ENCODE measurements at places on chromosomes 7 and 10.
A peak's percentile ranks its signal among the peaks of the same experiment; 100 is the strongest.

DNA sequence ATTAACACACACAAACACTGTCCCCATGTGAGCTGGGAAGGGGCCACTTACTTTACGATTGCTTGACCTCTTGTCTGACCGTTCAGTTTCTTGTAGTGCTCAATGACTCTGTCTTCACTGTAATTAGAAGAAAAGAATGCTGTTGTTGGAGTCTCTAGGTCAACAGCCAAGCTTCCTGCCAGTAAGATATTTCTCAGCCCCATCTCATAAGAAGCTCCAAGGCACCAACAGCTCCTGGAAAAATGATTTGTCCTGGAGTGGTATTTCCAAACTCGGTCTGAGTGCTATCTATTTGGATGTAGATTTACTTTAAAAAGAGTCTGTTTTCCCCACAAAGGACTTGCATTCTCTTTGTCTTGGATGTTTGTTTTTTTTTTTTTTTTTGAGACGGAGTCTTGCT lies 153.7 kb downstream of the PRPF18 start:
- no peak for DNase-seq

- DNase-seq = peak; percentile 18
Measured at GRCh38 chr10:36888925-36889573, 236.3 kb upstream of the ANKRD30A start.

DNA sequence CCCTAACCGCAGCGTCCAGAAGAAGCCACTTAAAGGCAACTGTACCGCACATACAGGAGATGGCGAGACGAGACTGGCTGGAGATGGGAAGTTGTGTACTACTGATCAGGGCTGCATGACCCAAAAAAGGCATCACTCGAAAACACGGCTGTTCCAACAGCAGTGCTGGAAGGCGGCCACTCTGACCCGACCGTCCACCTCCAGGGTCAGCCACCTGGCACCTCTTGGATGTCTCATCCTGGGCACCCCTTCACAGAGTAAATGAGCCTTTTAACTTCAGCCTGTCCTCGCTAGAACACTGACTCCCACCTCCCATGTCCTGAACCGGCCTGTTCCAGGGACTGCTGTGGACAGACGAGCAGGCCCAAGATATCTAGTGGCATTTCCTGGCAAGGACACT lies 180.7 kb downstream of the DIP2C start:
- DNase-seq = no peak

DNA sequence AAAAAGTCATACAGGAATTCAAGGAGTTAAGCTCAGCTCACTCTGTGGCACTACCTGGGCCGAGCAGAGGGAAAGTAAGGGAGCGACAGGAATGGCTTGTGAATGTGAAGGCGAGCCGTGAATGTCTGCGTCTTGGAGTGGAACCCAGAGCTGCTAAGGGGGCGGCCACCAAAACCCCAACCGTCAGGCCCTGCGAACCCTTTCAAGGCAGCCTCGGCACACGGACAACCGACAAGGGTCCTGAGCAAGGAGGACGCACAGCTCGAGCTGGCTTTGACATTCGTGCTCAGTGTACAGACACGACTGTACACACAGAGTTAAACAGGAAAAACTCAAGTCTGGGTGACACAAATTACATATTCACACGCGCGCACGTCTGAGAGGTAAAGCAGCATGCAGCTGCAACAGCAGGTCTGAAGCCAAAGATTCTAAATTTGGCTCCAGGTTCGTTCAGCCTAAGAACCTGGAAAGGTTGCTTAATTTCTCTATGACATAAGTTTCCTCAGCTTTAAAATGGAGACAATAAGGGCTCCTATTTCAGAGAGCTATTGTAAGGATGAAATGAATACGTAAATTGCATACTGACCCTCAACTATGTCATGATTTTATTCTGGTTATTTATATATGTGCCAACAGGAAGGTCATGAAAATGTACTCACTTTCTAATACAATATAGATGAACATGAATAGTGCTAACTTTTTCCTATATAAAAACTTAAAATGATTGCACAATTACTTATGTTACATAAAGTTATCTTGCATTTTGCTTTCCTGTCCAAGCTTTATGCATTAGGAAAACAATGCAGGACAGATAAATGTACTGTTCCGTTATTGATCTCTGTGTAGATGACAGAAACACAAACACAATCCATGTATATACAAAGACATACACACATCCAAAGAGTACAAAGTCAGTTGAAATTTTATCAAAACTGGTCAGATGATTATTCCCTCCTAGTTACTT lies 192.9 kb downstream of the ZMYND11 start:
- no peak for DNase-seq

DNA sequence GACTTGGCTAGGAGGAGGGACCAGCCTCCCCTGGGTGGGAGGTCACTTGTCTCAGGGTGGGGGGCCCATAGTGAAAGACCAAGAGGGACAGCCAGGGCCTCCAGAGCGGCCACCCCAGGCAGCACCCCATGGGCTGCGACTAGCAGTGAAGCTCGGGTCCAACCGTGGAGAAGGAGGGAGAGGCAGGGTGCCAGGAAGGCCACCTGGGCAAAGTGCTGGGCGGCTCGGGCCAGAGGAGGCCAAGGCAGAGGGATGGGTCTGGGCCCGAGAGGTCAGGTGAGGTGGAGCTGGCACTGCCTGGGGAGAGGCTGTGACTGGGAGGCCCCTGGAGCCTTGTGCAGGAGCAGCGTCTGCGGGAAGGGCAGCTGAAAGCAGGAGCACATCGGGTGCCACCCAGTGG lies 41.8 kb downstream of the CLRN3 start:
- DNase-seq = no peak

DNA sequence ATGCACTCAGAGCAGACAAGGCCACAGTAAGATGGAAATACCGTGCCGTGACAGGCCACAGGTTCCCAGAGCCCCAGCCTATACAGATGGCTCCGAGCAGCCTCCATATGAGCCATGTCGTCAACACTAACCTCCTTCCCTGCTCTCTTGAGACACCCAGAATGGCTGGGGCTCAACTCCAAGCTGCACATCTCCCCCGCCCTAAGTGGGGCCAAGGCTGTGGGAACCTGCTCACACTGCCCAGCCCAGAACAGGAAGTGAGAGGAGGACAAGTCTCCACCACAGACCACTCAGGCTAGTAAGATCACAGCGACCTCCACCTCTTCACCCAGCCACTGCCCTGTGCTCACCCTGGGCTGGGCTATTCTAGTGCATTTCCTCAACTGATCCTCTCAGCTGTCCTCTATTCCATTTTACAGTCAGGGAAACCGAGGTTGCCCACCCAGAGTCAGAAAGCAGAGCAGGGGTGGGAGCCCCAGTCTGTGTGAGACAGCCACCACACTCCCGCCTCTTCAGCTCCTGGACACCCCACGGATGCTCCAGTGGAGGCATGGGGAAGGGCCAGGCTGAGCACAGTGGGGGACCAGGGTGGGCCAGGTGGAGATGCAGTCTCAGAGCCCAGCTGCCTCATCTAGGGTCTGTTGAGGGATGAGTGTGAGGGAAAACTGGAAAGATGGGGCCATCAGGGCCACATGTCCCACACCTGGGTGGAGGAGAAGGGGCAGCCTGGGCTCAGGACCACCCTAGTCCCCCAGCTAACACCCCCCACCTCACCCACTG lies 11.6 kb downstream of the GRID1 start:
- DNase-seq = no peak

GRCh38 chr10:62817766-62818425 lies 1.7 kb upstream of the EGR2 start:
- DNase-seq = peak; percentile 56

DNA sequence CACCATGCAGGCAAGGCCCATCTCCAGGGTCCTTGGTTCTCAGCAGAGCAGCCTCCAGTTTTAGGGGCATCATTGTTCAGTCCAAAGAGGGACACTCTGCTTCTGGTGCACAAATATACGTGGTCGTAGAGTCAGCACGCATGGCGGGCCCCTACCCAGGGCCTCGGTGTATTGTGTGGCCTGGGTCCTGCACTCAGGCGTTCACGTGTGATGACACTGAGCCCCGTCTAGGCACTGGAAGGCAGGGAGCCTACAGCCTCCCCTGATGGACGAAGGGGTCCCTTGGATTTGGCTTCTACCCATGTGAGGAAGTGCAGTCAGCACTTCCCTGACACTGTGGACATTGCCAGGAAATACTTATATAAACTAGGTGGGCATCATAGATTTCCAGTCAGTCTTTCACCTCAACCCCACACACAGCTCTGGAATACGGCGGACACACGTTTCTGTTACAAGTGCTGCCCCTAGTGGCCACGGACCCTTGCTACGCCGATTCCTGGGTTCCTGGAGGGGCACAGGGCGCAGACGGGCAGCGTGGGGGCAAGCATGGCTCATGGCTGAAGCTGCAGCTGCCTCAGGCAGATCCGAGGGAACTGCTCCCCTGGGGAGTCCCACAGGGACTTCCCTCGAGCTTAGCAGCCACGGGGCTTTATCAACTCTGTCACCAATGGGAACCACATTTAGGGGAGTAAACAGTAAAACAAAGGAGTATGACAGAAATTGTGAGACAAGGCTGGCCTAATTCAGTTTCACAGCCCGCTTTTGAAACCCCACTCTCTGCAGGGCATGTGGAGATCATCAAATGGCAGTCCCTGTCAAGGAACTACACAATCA lies 25.4 kb downstream of the AIFM2 start:
- DNase-seq = peak; percentile 12

DNA sequence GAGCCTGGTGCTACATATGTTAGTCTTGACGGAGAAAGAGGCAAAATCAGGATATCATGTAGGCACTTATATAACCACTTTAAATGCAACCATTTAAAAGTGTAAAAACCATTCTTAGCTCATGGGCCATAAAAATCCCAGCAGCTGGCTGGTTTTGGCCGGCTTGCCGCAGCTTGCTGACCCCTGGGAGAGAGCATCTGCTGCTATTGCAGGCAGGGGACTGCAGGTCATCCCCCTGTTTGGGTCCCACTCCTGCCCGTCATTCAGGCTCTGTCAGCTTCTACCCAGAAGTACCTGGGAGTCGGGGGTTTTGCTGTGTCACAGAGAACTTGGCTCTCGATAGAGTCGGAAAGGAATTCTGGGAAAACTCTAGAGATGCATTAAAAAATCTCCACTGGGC lies 187.4 kb downstream of the CUX1 start:
- no peak for DNase-seq

DNA sequence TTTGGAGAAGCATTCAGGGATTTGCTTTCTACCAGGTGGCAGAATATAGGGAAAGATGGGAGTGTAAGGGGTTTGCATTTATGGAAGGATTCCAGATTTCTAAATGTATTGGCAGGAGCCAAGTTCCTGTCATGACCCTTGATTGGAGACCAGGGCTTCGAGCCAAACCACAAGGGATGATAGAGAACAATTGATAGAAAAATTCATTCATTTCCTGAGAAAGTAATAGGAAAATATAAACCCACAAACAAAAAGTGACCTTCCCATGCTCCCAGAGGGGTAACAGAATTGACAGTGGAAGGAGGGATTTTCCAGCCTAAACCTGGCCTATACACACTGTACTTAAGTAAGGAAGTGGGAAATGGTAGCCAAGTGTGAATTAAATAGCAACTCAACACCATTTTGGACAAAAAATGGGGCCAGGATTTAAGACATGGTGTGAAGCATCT lies 22.4 kb upstream of the IFIT2 start:
- peak; percentile 61 for DNase-seq

DNA sequence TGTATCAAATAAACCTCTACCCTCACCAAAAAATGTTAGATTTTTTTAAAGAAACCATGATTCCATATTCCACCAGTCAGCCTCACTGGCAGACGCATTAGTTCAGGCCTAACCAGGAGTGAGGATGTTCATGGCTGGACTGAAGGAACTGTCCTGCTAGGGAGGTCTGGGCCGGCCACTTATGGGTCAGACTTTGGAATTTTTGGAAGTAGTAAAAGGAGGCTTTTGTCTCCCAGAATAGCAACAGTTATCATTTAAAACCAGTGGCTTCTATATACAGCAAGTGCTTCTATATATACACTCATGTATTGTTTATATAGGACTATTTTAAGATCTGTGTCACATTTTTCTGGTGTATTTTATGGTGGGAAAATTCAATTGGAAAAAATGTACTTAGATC lies 120.5 kb downstream of the CNNM2 start:
- DNase-seq = no peak

- DNase-seq = no peak
Measured at GRCh38 chr7:142894112-142894984, 8.8 kb upstream of the TRPV6 start.

- peak; percentile 30 for DNase-seq
Measured at GRCh38 chr7:102061981-102062390, 224.7 kb upstream of the SH2B2 start.

DNA sequence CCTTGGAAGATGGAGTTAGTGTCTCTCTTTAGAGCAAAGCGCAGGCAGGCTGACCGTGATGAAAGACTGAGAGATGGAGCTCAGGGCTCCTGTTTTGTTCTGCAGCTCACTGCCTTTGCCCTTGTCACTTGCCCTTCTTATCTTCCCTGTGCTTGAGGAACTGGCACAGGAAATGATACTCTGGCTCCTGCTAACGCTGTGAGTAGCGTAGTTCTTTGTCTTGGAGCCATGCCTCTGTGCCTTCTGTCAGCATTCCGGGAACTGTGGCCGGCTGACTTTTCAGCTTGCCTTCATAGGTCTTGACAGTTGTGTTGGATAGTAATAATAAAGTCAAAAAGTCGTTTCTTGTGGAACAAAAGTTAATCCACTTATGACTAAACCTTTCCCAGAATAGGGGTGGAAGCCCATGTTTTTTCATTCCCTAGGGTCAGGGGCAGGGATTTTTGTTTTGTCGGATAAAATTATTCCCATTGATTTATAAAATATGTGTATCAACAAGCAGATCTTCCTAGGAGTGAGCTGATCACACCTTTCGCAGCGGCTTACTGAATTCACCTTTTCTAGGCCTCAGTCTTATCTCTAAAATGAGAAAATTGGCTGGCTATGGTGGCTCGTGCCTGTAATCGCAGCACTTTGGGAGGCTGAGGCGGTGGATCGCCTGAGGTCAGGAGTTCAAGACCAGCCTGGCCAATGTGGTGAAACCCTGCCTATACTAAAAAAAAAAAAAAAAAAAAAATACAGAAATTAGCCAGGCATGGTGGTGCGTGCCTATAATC lies 16.6 kb upstream of the TMEM236 start:
- DNase-seq = no peak
